ENCODE measurements at places on chromosomes 2 and 18.
A peak's percentile ranks its signal among the peaks of the same experiment; 100 is the strongest.

GRCh38 chr18:68701353-68701752, 13.6 kb downstream of the TMX3 start:
- no peak for DNase-seq

DNA sequence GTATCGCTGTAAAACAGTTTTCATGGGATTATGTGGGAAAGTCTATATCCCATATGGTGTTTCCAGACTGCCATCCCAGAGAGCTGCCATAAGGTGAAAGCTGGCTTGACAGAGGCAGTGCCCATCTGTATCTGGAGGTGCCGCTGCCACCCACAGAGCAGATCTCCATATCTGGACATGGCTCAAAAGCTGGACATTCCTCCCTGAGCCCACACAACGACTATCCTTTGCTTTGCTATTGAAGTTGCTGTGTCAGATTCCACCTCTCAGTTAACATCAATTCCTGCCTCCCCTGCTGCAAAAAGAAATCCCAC, 55.2 kb downstream of the RND3 start:
- DNase-seq: no peak

DNA sequence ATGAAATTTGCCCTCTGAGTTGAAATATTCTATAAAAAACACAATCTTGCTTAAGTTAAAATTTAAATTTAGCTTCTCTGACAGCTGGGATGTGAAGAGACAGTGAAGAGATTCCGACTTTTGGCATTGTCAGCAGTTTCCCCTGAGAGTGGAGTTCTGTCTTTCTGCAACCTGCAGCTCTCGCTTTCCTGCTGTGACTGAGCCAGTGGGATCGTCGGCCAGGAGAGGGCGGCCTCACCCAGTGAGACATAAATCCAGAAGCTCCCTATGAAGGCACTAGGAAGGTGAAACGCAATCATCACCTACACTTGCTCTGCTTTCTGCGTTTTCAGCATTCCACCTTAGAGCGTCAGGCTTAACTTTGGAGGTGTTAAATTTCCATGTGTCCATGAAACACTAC, 75.4 kb upstream of the HNMT start:
- peak; percentile 21 for DNase-seq

DNA sequence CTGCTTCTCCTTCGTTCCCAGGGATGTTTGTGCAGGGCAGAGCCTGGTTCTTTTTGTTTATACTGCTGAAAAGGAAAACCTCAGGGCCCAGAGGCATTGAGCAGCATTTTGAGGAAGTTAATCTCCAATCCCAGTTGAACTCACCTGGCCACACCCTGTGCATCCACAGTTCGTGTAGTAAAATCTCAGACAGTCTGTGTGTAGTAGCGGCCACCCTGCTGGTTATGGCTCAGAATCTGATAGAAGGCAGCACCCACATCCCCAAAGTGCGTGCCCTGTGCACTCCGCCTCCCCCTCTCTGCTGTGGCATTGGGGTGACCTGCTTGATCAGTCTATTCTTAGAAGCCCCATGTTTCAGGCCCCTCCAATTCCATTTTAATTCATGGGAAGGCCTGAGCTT, 10.9 kb downstream of the TRIB2 start:
- DNase-seq: no peak

- no peak for DNase-seq
Measured at GRCh38 chr2:214807653-214808052, 1.8 kb downstream of the BARD1 start.

DNA sequence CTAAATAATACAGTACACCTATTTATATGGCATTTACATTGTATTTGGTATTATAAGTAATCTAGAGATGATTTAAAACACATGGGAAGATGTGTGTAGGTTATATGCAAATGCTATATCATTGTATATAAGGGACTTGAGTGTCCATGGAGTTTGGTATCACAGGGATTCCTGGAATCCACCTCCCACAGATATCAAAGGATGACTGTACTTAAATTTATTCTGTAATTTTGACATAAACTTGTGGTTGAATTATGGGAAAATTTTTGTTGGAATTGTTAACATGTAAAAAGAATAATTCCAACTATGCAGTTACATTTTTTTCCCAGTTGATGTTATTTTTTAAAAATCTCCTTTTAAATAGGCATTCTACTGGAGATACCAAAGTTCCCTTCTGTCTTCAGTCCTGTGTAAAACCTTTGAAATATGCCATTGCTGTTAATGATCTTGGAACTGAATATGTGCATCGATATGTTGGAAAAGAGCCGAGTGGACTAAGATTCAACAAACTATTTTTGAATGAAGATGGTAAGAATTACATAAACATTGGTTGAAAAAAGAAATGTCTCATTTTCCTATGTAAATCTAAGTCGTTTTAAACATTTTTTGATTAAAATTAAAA, 24.1 kb downstream of the GLS start:
- DNase-seq: no peak

DNA sequence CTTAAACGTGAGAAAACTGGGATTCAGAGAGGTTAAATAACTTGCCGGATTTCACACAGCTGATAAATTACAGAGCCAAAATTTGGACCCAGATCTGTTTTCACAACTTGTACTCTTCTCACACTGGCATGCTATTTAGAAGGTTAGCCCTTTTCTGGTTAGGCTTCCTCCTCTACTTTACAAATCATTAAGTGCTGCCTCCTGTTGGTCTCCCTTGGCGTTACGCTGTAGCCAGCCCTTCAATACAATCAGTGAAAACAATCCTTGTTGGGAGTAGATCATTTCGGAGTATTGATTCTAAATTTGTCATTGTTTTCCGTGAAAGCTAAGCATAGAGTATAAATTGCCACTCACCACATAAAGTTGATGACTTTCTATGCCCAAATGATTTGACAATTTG, 153.5 kb downstream of the ARHGAP15 start:
- no peak for DNase-seq

GRCh38 chr2:55119711-55120487, 69.6 kb upstream of the RTN4 start:
- DNase-seq: peak; percentile 91

DNA sequence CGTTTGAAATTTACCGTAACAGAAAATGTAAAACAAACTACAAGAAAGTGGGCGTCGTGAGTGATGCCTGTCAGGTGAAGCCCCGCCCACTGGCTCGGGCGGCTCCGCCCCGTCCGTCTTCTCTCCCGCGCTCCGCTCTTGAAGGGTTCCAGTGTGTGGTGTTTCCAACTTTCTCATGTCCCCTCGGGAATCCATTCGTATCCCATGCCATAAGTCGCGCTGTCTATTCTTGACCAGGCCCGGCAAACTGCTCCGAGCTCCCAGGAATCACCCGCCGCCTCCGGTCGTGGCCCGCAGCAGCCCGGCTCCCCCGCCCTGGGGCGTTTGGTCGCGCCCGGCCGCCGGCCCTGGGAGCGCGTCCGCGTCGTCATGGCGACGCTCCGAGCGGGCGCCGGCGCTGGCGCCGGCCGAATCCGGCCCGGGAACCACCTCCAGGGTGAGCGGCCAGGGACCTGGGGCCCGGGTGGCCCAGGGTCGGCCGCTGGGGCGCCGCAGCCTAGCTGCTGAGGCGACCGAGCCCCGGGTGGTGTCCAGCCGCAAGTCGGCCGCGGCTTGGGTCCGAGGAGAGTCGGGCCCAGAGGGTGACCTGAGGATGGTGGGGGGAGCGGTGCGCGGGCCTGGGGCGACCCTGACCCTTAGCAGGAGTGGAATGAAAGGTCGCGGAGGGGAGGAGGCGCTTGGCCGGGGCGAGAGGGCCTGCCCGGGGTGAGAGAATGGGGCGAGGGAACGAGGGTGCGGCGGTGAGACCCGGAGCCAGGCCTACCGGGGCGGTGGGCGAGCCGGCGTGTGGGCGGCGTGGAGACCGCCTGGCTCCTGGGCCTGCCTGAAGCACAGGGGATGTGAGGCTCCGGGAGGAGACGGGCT, at the start of gene CFAP221:
Gene CFAP221 (plus strand): TSS at position 375 of the 864 bp plus-strand sequence. CDS start 1,683 bp downstream, outside the sequence.
- DNase-seq: peak; percentile 1

DNA sequence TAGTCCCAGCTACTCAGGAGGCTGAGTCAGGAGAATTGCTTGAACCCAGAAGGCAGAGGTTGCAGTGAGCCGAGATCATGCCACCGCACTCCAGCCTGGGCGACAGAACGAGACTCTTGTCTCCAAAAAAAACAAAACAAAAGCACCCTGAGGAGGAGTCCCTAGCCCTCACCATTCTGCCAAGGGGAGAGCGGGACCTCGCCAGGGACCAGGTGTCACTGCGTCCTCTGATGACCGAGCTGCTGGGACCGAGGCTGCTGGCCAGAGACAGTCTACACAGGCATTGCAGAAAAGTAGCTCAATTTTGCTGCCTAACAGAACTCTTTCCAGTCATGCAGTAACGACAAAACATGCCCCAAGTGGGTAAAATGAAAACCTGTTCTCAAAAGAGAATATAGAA, 18.4 kb downstream of the NCK2 start:
- no peak for DNase-seq

DNA sequence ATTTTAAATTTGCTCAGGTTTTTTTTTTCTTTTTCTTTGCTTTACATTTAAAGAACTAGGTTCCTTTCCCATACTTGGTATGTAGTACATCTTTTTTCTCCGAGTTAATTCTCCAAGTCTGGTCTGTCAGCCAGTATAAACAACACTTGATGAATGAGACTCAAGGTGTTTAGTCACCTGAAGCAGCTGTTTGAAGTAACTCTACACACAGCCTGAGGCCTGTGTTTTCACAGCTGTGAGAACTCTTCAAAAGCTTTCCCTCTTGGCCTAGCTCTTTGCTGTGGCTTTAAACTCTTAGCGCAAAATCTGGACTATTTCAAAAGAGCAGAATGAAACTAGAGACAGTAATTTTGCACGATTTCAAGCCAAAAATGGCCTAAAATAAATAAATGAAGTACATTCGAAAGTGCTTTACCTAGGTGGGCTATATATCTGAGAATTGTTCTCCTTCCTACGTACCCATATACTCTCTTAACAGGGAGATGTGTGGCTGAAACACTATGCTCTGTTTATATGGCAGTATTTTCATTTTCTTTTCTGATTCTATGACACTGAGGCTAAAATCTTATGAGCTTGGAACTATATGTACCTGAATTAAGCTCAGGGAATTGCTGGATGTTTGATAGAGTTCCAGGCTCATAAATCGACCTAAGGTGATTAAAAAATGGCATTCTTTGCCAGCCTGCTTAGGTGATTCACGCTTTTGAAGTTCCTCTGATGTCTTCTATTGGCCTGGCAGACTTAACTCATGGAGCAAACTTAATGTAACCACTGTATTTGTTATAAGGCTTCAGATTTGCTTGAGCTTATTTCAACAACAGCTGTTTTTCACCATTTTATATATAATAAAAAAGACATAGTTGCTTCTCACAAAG, 1044.1 kb upstream of the ZEB2 start:
- peak; percentile 60 for DNase-seq

- no peak for DNase-seq
Measured at GRCh38 chr2:163610817-163611556, 124.8 kb downstream of the FIGN start.
